Hematopoietic multipotent progenitor cell treated with erythropoietin and hydrocortisone succinate and interleukin-3 and kit ligand, for 4 days (in vitro differentiated cells): ENCODE measurements at places on chromosomes 1 and 21.
A peak's percentile ranks its signal among the peaks of the same experiment; 100 is the strongest.

DNA sequence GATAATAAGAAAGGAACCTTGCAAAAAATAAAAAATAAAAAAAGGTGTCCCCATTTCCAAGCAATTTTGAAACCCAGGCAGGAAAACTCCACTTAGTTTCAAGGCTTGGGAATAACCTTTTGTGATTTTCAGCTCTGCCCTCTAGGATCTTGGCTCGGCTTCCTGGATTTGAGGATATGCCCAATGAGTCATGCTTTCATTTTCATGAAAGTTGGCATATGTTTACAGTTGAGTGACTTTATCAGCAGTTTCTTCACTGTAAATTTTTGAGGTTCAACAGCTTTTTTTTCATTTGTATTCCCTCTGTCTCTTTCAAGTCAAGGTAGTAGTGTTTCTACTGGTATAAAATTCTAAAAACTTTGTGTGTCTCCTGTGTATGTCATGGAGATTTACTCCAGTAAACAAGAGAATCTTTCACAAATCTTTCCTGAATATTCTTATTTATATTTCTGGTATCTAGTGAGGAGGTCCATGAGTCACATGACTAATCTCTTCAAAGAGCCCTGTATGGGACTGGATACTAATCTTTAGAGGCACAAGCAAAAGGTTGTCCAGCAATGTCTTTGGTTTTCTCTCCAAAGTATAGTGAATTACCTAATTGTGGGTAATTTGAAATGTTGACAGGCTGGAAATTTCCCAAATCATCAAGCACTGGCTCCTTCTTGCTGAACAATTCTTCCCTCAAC is 335.3 kb downstream of the BRINP2 start:
- DNase-seq = no peak

DNA sequence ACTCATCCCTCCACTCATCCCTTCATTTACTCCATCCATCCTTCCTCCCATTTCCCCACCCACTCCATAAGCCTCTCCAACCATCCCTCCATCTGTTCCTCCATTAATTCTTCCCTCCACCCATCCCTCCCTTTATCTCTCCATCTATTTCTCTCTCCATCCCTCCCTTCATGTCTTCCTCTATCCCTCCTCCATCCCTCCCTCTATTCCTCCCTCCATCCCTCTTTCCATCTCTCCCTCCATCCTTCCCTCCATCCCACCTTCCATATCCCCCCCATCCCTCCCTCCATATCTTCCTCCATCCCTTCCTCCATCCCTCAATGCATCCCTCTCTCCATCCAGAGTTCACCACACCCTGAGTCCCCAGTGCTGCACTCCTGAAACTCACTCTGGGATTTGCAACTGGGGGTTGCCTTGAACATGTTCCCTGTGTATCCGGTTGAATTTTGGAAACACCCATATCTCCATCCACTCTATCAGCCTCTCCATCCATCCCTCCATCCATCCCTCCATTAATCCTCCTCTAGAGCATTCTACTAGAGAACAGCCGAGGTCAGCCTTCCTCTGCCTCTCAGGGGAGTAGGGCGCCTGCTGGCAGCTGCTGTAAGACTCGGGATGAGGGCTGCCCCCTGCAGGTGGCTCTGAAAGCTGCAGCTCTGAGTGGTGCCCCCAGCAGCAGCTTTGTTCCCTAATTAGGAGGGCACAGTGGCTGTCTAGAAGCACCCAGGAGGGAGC is 39.4 kb downstream of the ABCG1 start:
- peak; percentile 87 for DNase-seq

- no peak for DNase-seq
These were observed 84.4 kb upstream of the QSOX1 start for GRCh38 chr1:180070286-180070685.

DNA sequence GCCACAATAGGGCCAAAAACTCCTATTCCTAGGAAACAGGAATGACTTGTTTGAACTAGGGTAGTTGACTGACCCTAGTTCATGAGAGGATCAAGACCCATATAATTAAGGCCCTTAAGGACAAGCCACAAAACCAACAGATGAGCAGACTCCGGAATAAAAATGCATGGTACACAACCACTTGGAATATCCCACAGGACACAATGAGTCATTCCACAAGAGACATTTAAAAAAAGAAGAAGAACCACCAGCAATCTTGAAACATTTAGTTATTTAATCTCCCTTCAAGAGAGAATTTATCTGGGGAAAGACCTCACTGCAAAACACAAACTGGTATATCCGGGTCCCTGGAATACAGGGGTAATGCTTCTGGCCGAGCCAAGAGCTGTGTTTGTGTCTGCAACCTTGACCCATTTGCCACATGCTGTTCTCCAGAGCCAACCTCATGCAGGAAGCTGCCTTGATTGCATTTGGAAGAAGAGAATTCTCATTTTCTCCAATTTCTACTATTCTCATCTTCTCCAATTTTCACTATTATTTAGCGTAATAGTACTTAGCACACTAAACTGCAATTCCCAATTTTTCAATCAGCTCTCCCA is 135.5 kb downstream of the TGFBR3 start:
- no peak for DNase-seq
